ENCODE measurements at places on chromosomes 3 and 15.

DNA sequence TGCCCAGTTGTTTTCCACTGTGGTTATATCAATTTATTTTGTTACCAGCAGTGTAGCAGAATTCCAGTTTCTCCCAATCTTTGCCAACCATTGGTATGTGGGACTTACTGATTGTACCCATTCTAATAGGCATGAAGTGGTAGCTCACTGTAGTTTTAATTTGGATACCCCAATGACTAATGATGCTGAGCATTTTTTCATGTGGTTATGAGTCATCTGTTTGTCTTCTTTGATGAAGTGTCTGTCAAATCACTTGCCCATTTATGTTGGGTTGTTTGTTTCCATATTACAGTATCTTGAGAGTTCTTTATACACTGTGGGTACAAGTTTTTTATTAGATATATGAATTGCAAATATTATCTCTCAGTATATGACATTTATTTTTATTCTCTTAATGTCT lies 644.3 kb downstream of the NR2F2 start:
- DNase-seq: no peak

DNA sequence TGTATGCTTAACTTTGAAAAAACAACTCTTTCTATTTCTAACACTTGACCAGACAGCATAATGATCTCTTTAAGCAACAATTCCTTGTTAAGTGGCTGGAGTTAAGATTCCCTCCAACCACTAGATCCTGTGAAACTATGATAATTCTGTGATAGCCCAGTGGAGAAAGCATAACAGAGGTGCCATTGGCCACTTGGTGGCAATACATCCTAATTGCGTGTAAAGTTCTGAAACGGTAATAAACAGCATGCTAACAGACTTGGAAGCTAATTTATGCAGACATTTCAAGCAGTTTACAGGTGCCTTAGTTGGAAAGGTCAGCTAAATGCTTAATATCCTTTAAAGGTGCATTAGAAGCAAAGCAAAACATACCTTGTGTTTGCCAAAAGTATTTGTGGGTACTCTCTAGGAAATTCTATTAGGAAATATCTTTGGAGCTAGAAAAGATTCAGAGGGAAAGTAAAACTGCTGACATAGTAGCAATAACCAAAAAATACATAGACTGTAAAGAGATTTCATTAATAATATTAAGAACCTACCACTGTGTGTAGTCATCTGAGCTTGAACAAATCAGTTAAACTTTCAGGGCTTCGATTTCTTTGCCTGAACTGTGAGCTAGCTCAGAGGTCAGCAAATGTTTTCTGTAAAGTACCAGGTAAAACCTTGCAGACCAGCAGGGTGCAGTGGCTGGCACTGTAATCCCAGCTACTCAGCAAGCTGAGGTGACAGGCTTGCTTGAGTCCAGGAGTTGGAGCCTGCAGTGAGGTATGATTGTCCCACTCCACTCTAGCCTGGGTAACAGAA lies 19.0 kb upstream of the CSTA start:
- DNase-seq: peak; percentile 31

GRCh38 chr3:129344540-129345220 lies 66.0 kb downstream of the HMCES start:
- no peak for DNase-seq

DNA sequence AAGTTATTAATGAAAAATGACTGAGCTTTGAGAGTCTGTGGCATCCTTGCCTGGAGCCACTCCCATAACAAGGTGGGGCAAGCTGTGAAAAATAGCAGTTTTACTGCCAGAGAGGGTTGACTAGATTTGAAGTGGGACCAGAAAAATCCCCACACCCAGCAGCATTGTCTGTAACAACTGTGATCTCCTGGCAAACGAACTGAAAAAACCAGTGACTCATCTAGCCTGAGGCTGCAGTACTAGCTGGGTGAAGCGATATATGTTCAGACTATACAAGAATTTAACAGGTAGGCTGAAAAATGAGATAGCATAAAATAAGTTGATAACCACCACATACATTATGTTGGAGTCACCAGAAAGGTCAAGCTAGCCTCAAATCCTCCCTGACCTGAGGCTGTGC lies 64.0 kb downstream of the DPH6 start:
- no peak for DNase-seq

DNA sequence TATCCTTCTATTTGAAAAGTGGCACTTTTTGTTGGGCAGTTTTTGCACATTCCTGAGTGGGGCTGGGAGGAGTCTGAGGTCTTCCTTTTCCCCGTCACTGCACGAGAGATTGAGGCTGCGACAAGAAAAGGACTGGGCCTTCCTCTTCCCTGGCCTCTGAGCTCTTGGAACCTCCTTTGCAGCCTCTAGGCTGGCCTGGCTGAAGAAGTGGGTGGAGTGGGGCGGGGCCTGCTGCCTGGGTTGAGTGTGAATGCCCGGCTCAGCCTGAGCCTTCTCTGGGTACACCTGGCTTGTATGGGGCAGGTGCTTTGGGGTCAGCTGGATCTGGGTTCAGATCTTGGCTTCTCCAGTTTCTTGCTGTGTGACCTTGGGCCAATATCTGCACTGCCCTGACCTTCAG lies 43.1 kb downstream of the PLXNA1 start:
- no peak for DNase-seq

DNA sequence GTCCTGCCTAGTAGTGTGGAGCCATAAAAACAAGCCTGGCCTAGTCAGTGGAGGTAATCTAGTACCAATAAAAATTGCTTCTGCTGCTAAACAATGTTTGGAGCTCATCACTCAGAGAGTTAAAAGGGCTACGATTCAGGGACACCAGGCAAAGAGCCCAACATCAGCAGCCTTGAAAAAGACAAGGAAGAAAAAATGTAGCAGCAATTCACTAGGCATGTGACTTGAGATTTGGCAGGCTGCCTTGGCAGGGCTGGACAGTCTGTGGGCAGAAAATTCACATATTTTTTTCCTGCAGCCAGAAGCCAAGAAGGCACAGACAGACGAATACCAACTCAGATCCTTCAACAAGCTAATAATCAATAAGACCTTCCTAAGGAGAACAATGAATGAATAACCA lies 47.2 kb downstream of the IGSF11 start:
- no peak for DNase-seq

DNA sequence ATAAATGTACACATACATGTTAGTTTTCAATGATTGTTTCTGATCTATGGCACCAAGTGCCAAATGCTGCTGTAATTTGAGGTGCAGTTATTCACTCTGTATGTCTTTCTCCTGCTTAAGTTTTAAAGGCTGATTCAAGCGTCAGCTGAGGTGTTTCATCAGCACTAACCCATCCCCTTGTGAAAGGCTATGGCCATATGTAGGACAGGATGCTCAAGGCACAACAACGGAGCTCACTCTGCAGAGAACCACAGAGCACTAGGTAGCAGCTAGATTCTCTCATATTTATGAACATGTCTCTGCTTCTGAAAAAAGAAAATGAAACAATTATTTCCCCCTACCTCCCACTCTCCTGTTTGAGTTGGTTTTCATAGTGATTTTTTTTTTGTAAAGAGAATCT lies 340.0 kb upstream of the TMCO5A start:
- DNase-seq: no peak

GRCh38 chr3:42488687-42489086 lies 13.8 kb upstream of the VIPR1 start:
- no peak for DNase-seq

All from activated CD8-positive, alpha-beta T cell treated with anti-CD3 and anti-CD28 coated beads for 36 hours (primary cell).